ENCODE measurements at places on chromosomes 11 and 22. TPM values are rescaled to one million over a fixed set of nuclear protein-coding genes. Genes with fewer than 3 reads are reported as not detected.

DNA sequence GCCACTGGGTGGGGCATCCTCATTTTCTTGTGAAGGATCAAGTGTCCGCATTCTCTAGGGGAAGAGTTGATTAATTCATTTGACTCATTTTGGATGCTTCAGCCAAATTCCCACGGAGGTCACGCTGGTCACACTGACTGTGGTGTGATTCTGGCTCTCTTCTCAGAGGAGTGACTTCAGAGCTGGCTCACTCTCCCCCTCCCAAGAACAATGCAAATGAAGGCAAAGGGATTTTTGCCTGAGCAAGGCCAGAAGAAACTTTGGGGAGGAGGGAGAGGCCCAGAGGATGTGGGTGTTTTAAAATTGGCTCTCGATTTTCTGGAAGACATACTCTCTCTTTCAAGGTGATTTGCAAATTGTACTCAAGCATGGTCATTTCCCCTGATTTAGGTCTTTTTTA, 51.1 kb upstream of the LMO2 start:
- no peak for DNase-seq

DNA sequence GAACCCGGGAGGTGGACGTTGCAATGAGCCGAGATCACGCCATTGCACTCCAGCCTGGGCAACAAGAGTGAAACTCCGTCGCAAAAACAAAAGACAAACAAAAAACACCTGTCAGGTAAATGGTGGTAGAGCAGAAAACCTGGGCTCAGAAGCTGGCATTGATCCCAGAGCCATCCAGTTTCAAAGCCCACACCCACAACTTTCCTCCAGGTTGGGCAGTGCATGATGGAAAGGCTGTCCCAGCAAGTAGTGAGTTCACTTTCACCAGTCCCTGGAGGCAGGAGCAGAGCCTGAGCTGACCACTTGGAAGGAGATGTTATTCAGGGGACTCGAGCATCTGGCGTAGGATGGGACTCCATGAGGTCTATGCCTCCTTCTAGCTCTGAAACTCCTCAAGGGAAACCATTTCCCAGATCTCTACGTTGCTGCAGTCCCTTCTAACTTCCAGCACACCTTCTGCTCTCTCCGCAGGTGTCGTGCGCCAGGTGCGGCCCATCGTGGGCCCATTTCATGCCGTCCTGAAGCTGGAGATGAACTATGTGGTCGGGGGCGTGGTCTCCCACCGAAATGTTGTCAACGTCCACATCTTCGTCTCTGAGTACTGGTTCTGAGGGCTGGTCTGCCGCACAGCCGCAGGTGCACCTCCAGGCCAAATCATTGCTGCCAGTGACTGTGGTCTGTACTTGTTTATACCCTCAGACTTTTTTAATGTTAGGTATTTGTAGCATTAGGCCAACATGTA, 71.6 kb upstream of the ATXN10 start:
- no peak for DNase-seq

- DNase-seq: no peak
These were observed 229.5 kb downstream of the TTC28 start for GRCh38 chr22:28450109-28450508.

- DNase-seq: no peak
These were observed 7.9 kb downstream of the ATG16L2 start for GRCh38 chr11:72821920-72822799.

DNA sequence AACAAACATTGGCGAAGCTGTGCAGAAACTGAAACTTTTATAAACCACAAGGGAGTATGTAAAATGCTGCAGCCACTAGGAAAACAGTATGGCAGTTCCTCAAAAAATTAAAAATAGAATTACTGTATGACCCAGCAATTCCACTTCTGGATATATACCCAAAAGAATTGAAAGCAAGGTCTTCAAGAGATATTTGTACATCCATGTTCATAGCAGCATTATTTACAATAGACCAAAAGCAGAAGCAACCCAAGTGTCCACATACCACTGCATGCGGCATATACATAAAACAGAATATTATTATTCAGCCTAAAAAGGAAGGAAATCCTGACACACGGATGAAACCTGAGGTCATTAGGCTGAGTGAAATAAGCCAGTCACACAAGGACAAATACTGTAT, 85.8 kb downstream of the RELT start:
- no peak for DNase-seq

DNA sequence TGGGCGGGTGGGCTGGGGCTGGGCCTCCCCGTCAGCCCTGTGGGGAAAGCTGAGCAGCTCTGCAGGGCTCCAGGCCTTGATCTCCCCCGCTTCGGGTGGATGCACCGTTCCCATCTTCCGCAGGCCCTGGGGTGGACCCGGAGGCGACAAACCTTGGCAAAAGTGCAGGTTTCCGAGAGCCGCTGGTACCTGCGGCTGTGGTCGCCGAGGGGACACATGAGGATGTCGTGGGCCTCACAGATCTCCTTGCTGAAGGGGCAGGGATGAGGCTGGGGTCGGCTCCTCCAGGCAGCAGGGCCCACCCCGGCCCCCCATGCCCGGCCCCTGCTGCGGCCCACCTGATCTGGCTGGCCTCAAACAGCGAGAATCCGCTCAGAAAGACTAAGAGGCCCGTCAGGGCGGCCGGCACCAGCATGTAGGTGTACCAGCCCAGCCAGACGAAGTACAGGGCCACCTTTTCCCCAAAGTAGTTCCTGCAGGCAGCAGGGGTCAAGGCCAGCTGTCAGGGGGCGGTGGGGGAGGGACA, 11.8 kb downstream of the ANO9 start:
- no peak for DNase-seq

DNA sequence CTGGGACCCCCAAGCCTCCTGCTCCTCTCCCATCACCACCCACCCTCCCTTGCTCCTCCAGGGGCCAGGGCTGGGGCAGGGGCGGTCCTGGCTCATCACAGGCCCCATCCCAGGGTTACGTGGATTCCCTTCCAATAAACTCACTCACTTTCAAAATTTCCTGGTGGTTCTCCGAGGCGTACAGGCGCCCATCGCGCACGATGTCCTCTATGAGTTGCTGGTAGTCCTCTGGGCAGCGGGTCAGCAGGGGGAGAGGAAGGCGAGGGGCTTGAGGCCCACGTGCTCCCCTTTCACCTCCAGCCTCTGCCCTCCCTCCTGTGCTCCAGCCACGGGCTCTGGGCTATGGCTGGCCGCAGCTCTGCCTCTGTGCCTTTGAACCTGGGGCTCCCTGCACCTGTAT, 20.5 kb upstream of the TTLL12 start:
- no peak for DNase-seq

- no peak for DNase-seq
These were observed 132.7 kb downstream of the CCDC81 start for GRCh38 chr11:86507249-86507845.

- DNase-seq: no peak
These were observed 109.5 kb downstream of the FANCF start for GRCh38 chr11:22516111-22516510.

DNA sequence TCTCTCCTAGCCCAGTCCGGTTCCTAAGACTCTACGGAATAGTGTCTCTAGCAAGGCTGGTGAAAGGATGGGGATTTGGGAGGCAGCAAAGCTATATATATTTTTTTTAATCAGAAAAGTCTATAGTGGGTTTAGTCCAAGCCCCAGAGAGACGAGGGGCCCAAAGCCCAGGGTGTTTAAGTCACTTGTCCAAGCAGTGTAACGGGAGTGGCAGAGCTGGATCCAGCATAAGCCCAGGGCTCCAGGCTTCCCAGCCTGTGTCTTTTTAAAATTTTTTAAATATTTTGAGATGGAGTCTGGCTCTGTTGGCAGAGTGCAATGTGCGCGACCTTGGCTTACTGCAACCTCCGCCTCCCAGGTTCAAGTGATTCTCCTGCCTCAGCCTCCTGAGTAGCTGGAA, 6.8 kb downstream of the GRIK4 start:
- DNase-seq: no peak

GRCh38 chr22:44184006-44184405, 3.3 kb downstream of the PARVG start:
- DNase-seq: no peak

GRCh38 chr11:117857734-117858414, 18.6 kb downstream of the FXYD6 start:
- no peak for DNase-seq

- DNase-seq: no peak
These were observed 4.0 kb downstream of the LINC01488 start for GRCh38 chr11:69485337-69486041.

- DNase-seq: no peak
These were observed 232.1 kb downstream of the C11orf87 start for GRCh38 chr11:109654091-109654490.

DNA sequence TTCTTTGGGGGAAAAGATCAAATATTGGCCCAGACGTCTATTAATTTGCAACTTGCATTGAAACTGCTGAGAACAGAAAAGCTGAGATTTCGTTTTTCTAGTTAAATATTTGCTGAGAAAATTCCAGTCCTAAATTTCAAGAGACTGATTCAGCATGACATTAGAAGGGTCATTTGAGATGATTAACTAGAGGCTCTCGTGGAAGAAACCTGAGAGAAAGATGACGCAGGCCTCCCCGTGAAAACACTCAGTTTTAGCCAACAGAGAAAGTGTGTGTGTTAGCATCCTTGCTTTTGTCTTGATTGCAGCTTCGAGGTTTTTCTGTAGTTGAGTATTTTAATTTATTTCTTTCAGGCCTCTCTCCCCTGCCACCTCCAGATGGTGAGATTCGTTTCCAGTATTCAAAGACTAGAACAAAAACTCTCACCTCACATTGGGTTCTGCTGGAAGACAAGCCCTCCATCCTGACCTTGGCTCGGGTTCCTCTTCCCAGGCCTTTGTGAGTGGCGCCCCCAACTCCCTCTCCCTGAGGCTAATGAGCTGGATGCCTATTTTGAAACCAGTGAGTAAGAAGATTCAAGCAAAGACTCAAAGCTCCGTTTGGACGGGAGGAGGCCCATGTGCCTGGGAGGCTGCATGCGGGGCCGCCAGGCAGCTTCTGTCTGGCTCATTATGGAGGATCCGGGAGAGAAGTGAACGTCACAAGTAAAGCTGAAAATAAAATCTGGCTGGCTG, 52.4 kb downstream of the CELSR1 start:
- DNase-seq: no peak

DNA sequence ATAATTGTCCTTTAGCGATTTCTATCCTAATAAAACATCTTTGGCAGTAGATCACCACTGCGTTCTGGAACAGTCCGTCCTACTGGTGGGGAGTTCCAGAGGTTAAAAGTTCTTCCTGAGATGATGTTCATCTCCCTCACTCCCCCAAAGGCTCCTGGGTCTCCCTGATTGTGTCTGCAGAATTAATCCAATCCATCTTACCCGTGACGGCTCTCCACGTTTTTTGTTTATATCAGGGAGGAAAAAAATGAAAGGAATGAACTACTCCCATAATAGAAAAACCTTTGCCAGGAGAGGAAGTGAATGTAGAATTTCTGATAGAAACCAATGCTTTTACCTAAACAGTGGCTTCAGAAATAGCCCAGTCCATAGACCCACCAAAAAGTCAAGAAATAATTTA, 81.6 kb downstream of the LARGE1 start:
- DNase-seq: no peak

GRCh38 chr11:23959462-23959861, 537.4 kb upstream of the LUZP2 start:
- no peak for DNase-seq

- no peak for DNase-seq
These were observed 6.1 kb downstream of the SLC25A1 start for GRCh38 chr22:19172213-19173046.

GRCh38 chr11:87295237-87295636, 257.5 kb downstream of the TMEM135 start:
- no peak for DNase-seq

H19 gene
- 252 TPM for total RNA-seq

SLN gene
- not detected for total RNA-seq

CNIH2 gene
- total RNA-seq: 3.2 TPM

RNF26 gene
- total RNA-seq: 19.6 TPM

GP1BB gene
- 14.5 TPM for total RNA-seq

ARHGEF17 gene
- 32.9 TPM for total RNA-seq

CELSR1 gene
- 32.9 TPM for total RNA-seq

DMC1 gene
- total RNA-seq: 12.3 TPM

OR6A2 gene
- not detected for total RNA-seq

PGM2L1 gene
- 10.6 TPM for total RNA-seq

TMA7B gene
- 1.7 TPM for total RNA-seq

SLC1A2 gene
- total RNA-seq: 4.7 TPM

DDX17 gene
- 1,042 TPM for total RNA-seq

TRAF6 gene
- total RNA-seq: 10.6 TPM

ADAMTS15 gene
- 12.0 TPM for total RNA-seq

Measured in vagina (tissue), 2 donors.